ENCODE measurements at places on chromosomes 3 and 15.

- DNase-seq, result peak; percentile 92
Observed at GRCh38 chr15:29668120-29668602, 154.1 kb downstream of the TJP1 start.

- DNase-seq, result no peak
Observed at GRCh38 chr3:49793486-49794085, 6.1 kb downstream of the CDHR4 start.

GRCh38 chr3:101383156-101383575 is 62.8 kb upstream of the IMPG2 start:
- peak; percentile 3 for DNase-seq

- DNase-seq, result no peak
Observed at GRCh38 chr15:69722924-69723323, 270.3 kb downstream of the RPLP1 start.

DNA sequence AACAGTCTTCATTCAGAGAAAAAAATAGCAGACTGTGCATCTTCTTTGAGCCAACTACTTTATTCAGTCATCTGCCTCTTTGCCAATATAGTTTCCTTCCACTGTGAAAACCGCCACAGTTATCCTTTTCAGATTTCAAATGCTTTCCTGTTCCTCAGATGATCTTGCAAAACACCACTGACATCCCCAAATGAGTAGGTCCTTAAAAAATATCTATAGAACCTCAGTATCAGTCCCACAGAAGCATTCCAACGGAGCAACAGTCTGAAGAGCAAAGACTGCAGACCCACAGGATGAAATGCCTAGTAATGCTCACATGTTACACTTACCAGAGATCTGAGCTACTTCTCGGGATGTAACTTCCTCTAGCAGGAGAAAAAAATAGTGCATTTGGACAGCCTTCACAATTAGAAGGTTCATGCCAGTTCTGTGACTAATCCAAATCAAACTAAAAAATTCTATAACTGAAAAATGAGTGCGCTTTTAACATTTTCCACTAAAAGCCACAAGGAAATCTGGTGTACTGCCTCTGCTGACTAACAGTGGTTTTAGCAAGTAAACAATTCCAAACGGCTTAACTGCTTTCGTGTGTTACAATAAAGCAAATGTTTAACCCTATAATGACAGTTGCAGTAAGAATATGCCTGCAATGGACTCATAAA is at the start of gene ANKRD28:
ANKRD28 (minus strand) TSS at position 338 of the 662 bp plus-strand sequence. CDS start 1,458 bp downstream, outside the sequence.
- DNase-seq, result peak; percentile 87

DNA sequence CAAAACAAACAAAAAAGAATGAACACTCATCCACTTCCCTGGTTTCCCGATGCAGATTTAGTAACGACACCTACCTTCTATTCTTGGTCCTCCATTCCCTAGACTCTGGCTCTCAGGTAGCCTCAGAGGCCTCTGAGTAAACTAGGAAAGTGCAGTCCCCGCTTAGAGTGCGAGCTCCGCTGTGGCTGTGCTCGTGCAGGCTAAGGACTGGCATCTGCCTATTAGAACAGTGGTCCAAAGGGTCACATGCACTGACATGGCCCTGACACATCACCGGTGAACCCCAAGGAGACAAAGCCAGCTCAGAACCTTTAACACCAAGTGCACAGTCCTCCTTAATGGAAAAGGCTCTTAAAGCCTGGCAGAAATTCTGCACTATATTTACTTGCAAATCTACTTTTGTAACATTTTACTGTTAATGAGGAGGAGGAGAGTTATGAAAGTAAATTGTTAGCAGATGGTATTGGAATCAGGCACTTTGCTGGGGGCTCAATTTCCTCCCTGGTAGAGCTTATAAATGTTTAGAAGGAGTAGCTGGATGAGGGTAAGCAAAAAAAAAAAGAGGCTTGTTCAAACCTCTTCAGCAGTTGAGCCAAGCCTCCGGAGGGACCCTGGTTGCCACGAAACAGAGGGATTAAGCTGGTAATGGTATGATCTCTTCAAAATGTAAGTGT is 31.1 kb downstream of the VGLL4 start:
- no peak for DNase-seq

- no peak for DNase-seq
Observed at GRCh38 chr15:58448906-58449305, 17.1 kb downstream of the LIPC start.

DNA sequence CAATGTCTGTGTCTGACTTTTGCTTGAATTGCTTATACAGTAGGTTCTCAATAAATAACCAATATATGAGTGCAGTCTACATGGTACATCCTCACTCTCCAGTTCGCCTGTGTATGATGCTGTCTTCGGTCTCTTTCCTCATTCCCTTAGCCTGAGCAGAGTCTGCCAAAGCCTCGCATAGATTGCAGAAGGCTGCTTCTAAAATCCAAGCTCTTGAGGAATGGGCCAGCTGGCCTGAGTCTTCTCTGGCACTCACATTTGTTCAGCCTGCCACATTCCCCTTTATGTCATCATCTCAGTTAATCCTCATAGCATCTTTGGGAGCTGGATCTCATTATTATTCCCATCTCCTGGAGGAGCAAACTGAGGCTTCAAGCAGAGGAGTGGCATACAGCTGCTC is 27.2 kb upstream of the ADAMTS7 start:
- DNase-seq, result no peak

GRCh38 chr15:81531109-81531592 is 157.1 kb upstream of the TMC3 start:
- DNase-seq, result no peak

GRCh38 chr15:52120488-52120887 is 7.9 kb upstream of the BCL2L10 start:
- DNase-seq, result no peak

DNA sequence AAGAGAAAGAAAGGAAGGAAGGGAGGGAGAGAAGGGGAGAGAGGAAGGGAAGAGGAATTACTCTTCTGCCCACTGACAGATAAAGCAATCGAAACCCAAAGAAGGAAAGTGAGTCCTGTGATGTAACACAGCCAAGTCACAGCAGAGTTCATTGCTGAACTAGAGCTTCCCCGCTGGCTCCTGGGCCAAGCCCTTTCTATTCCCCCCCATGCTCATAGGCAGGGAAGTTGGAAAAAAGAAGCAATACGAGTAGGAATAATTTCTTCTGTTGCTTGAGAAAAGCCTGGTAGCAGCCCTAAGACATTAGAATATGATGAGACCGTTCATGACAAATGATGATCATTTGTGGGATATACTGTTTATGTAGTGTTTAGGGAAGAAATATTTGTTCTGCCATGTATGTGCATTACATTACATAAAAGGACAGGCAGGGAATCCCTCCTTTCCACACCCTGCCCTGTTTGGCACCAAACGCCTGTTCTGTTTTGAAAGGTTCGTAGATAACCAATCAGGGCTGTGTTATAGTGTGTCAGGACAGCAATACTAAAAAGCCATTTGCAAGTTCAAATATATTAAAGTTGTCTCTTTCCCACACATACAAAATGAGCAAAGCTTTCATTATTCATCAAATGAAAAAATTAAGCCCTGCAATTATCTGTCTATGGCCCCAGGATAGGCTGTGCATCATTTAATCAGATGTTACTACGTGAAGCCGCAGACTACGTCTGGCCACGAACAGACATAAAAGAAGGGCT is 111.0 kb upstream of the TRPM1 start:
- DNase-seq, result no peak

GRCh38 chr3:35633332-35634124 is 5.8 kb upstream of the ARPP21 start:
- no peak for DNase-seq

DNA sequence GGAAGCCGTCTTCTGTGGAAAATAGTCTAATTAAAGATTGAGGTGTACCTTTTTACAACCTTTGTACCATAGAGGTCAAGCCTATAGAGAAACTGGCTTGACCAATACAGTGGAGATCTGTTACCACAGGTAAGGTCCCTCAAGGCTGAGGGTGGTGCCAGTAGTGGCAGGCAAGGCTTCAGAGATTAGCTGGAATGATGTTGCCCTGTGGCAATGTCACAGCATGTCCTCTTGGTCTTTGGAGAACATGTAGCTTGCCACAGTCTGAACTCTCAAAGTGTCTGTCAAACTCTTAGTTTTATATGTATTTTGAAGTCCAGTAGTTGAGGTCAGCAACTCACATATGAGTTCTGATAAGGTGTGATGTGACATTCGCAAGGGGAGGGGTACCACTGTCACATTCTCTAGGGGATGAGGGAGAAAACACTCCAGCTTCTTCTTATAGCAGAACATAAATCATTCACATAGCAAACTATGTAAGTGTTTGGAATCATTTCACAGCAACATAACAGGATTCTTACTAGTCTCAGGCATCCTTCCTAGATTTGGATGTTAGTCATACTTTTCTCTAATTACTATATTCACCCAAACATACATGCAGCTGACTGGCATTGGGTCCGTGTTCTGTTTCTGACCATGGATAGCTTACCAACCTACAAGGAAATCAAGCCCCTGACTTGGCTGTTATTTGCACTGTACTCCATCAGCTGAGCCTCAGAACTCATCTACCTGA is 173.6 kb downstream of the UBE2E2 start:
- DNase-seq, result no peak

- no peak for DNase-seq
Observed at GRCh38 chr3:178960181-178960580, 111.4 kb downstream of the ZMAT3 start.

DNA sequence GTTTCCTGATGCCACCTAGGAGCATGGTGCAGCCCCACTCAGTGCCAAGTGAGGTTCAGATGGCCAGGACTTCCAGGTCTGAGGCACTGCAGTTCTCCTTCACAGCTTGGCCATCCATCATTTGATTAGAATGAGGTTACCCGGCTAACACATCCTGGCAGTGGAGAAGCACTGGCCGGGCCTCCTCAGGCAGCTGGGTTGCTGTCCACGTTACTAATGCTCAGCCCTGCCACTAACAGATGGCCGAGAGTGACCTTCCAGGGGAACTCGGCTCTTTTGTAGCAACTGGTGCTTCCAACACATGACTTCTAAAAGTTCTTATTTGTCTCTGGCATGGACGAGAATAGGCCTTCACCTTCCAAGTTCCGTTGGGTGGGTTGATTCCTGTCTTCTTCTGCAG is 204.6 kb upstream of the CFAP20DC start:
- no peak for DNase-seq

GRCh38 chr3:142433110-142433509 is 14.7 kb downstream of the XRN1 start:
- no peak for DNase-seq

GRCh38 chr3:190716211-190716610 is 146.3 kb downstream of the GMNC start:
- no peak for DNase-seq

DNA sequence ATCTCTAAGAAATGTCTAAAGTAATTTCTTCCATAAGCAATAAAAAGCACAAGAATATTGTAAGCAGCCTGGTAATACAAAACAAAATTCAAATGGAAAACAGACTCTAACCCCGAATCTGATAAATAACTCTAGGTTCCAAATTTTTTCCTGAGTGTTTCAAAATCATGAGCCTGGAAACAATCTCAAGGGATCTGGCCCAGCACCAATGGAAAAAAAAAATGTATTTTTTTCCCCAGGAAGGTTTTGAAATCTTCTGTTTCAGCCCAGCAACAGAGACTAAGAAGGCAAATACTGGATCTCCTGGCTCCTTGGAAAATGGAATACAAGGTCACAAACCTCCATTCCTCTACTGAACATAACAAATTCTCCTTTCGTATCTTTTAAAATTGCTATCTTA is 13.0 kb downstream of the TBC1D2B start:
- DNase-seq, result no peak

DNA sequence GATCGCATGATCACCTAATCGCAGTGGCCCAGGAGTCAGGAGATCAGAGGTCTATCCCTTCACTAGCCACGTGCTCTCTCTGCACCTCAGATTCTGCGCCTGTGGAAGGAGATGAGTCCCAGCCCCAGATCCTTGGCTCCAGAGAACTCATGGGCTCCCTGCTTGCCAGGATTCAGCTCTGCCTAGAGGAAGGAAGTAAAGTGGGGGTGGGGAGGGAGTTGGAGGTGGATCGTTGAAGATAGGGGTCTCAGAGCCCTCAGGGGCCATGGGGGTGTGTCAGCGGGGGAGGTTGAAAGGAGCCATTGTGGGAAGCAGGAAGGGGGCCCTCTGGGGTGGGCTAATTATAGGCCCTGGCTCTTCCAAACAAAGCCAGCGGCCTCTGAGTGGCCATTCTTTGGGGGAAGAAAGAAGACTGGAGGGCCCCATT is 11.3 kb upstream of the STRA6 start:
- DNase-seq, result no peak

- DNase-seq, result no peak
Observed at GRCh38 chr3:158105710-158106253, 438 bp downstream of the SHOX2 start.

DNA sequence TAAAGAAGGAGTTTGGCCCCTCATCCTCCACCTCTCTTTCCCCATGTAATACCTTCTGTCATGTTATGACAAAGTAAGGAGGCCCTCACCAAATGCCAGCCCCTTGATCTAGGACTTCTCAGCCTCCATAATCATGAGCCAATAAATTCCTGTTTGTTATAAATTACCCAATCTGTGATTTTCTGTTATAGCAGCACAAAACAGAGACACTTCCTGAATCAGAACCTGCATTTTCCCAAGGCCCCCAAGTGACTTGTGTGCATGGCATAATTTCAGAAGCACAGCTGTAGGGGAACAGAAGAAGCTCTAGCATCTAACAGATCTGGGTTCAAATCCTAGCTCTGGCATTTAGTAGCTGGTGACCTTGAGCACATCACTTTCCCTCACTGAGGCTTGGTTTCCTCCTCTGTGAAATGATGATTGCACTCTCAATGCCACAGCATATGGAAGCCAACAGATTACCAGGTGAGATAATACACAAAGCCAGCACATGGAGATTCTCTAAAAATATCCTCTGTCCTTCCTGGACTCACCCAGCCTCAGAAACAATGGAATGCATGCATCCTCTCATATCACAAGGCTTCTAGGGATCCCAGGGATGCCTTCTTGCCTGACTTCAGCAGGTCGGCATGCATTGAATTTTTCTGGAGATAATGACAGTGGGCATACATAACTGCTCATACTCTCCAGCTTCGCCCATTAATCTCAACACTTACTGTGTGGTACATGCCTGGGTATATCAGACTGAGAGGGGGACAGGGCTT is 26.3 kb downstream of the TLNRD1 start:
- no peak for DNase-seq

DNA sequence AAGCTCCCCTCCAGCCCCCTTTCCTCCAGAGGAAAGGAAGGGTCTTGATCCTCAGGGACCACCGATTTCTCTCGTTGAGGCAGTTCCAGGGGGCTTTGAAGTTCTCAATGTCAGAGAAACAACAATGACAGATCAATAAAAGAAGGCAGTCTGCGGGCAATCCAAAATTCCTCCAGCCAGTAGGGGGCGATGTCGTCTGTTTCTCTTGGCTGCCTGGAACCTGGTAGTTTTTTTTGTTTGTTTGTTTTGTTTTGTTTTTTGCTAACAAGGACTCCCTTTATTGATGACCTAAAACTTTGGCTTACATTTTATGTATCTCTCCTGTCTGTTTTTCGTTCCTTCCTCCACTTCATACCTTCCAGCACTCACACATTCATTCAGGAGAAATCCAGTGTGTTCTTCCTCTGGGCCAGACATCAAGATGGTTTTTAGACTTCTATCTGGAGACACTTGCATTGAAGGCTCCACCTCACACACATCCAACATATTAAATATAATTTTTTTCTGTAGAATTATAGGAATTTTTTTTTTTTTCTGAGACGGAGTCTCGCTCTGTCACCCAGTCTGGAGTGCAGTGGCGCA is 276.6 kb downstream of the RPLP1 start:
- peak; percentile 25 for DNase-seq

- DNase-seq, result no peak
Observed at GRCh38 chr3:100169201-100169920, 55.1 kb upstream of the FILIP1L start.
